IPS DF 19.7 (cell line): ENCODE measurements at places on chromosomes 7 and 10.

DNA sequence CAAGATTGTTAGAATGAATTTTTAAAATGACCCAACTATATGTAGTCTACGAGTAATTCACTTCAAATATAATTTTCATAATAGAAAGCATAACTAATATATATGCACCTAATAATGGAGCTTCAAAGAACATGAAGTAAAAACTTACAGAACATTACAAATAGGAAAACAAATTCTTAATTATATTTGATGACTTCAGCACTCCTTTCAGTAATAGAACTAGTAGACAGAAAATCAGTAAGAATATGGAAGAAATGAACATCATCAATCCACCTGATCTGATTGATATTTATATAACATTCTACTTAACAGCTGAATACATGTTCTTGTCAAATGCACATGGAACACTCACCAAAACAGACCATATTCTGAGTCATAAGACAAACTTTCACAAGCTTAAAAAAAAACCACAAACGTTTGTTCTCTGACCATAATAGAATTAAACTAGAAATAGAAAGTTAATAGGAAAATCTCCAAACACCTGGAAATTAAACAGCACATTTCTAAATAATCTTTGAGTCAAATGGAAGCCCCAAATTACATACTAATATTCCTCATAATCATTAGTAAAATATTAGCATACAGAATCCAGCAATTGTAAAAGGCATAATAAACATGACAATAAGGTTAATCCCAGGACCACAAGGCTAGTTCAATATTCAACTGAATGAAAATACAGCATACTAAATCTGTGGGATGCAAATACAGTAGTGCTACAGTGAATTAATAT is 48.0 kb downstream of the BRAF start:
- DNase-seq = no peak

DNA sequence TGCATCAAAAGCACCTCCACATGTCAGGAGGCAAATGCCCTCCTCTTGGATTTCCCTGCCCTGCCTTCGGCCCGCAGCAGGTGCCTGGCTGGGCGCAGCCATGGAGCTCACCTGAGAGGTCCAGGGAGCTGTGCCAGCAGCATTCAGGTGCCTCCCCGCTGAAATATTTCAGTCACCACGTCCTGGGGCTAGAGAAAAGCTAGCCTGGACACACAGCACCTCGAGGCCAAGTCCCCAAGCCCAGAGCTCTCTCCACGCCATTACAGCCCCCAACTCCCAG is 102.7 kb downstream of the MAD1L1 start:
- DNase-seq = no peak

DNA sequence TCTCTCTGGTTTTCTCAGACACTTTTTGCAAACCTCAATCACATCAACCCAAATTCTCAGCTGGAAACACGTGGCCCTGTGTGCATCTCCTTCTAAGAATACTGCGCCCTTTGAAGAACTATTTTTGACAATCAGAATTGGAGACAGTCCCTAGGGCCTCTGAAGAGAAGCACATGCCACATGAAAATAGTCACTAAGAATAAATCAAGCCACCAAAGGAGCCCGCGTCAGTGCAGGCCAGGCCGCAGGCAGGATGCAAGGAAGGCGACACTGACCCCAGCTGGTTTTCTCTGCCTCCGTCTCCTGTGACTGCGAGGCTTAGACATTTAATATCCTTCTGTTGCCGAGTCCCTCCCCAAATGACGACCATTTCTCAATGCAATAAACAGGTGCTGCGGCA is 88.0 kb upstream of the ADAM12 start:
- DNase-seq = no peak

GRCh38 chr7:31679574-31680305 is 7.3 kb upstream of the PPP1R17 start:
- no peak for DNase-seq

GRCh38 chr7:36677769-36678437 is 46.4 kb downstream of the AOAH start:
- no peak for DNase-seq

DNA sequence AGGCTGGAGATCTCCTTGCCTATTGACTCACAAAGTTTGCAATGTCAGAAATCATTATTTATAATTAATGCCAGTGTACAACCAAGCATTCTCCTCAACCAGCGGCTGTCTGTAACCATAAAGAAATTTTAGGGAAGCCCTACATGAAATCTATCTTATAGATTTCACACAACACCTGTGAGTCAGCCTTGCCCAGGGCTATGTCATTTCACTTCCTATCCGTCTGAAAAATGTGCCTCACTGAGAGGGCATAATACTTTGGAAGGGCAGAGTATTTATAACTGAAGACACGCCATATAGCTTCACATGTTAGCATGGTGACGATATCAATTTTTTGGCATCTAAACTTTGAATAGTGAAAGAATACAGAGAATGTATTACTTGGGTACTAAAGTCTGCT is 296.6 kb upstream of the ETV1 start:
- no peak for DNase-seq
